Activated CD8-positive, alpha-beta memory T cell treated with anti-CD3 and anti-CD28 coated beads for 4 hours (primary cell): ENCODE measurements at places on chromosomes 2 and 18.

DNA sequence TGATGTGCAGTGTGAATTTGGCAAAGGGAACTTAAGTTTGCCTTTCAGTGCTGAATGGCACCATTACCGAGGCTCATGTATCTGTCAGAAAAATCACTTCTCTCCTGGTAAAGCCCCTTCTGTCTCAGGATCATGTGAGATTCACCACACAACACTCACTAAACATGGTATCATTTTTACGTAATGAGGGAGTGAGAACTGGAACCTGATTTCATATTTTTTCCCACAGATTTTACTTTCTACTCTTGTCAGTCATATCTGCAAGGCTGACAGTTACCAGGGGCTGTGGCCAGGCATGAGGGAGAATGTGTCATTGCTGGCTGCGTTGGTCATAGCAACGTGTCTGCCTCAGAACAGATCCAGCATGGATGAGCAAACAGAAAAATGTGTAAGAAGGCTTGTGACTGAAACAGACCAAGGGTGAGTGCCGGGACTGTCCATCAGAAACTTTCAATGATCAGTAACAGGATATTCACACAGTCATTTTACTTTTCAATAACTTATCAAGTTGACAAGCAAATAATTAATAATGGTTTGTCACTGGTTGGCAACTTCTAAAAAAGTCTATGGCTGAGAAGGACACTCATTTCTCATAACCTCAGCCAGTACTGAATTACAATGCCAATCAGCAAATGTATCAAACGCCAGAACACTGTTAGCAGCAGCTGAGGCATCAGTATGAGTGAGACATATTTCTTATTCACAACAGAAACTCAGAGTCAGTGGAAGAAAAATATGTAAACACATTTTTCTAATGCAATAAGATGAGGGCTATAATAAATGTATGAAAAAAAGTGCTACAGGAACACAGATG lies 100.5 kb downstream of the CDC42EP3 start:
- no peak for DNase-seq

DNA sequence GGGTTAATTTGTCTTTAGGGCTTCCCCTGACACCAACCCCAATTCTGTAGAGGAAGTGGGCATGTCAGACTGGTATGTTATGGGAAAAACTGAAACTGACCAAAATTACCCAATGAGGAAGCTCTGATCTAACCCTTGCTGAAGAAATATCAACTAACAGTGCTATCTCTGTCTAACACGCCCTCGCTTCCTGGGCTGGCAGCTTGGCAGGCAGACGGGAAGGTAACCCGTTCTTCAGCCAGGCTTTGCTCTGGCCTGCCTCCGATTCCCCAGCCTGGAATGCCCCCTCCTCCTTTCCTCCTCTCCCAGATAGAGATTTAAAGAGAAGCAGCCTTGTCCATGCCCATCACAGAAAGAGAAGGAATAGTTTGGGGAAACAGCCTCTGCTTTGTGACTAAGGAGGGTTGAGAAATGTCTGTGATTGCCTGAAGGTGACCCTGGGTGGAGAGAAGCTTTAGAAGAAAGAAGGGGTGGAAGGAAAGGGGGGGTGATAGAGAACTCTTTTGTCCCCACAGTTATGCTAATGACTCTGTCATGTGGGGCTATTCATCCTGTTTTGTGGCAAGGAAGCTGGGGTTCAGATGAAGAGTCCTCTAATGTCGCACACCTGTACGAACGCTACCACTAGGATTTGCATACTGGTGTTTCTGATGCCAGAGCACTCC lies 15.4 kb downstream of the HK2 start:
- DNase-seq = no peak

DNA sequence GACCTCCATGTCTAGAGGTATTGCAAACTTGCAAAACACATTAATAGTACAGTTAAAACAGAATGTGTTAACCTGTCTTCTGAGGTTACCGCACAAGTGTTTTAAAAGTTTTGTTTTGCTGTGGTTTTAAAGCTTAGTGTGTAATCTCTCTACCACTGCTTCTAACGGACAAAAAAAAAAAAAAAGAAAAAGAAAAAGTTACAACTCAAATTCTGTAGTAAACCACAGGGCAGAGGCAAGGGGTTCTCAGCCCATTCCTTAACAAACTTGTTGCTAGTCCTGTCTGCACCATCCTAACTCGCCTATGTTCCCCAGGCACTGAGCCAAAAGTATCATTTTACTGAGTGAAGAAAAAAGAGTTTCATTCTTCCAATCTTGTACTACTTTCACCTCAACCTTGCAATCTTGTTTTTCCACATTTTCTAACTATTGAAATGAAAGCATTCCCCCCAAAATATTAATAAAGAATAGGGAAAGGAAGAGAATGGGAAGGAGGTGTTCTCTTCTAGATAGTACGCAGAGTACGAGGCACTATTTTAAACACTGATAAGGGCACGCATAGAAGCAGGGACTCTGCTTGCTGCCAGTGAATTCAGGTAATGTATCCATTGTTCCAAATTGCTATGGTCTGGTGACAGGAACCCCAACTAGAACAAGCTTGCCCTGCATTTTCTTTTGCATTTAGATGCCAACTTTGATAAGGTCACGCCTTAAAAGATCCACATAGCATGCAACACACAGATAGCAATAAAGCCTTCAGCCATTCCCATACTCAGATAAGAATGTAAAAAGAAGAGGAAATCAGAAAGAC lies 47.1 kb downstream of the IKZF2 start:
- DNase-seq = no peak

DNA sequence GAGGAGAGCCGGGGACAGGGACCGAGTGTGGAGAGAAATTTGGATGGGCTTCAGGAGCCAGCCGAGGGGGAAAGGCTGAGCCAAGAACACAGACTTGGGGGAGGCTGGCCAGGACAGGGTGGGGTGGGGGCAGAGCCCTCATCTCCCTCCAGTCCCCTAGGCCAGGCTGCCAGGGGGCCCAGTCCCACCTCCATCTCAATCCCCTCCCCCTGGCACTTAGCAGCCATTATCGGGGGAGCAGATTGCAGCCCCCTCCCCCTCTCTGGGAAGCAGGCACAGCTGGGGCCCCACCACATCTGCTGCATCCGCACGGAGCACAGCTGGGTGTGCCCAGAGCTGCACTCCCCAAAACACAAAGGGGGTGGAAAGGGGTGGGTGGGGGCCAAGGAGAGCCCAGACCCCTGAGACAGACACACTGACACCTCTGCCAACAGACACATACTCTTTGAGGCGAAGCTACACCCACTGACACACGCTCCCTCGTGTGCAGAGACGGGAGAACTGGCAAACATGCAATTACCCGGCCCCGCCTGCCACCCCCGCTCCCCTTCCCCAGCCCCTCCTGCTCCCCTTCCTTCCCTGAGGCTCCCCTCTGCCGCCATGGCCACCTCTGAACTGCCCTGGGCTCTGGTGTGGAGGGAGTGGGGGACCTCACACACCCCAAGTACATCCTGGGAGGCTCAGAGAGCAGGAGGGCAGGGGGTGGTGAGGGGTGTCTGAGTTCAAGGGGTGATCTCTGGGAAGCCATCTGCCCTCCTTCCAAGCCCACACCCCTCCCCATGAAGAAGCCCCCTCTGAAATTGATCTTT lies 5.1 kb upstream of the ASIC4 start:
- DNase-seq = no peak

DNA sequence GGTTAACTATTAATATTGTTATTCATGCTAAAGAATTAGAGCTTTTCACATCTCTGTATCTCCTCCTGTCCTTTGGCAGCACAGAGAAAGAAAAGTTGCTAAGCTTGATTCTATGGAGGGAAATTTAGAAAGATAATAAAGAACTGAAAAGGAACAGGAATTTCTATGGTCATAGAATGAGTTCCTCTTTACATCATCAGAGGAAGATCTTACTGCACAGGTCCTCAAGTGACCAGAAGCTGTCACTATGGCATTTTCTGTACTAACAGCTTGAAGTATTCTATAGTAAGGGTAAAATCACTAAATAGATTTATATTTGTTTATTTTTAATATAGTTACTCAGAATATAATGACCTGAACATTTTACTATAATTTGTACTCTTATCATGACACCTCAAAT lies 6.0 kb upstream of the PRKD3 start:
- no peak for DNase-seq

GRCh38 chr2:19695706-19696105 lies 206.1 kb downstream of the TTC32 start:
- DNase-seq = no peak

GRCh38 chr2:219916726-219917440 lies 289.5 kb downstream of the SLC4A3 start:
- no peak for DNase-seq

GRCh38 chr2:232412986-232413385 lies 6.3 kb downstream of the ALPG start:
- DNase-seq = no peak

DNA sequence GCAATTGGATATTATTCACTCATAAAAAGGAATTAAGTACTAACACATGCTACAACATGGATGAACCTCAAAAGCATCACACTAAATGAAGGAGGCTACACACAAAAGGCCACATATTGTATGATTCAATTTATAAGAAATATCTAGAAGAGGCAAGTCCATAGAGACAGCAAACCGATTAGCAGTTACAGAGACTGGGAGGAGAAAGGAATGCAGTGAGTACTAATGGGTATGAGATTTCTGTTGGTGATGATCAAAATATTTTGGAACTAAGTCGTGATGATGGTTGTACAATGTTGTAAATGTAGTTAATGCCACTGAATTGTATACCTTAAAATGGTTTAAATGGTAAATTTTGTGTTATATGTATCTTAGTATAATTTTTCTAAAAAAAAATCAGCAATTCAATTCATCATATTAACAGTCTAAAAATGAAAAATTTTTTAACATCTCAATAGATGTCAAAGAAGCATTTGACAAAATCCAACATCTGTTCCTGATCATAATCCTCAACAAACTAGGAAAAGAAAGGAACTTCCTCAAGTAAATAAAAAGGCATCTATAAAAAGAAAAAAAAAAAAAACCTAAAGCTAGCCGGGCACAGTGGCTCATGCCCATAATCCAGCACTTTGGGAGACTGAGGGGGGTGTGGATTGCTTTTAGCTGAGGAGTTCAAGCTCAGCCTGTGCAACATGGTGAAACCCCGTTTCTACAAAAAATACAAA lies 98.1 kb downstream of the TGIF1 start:
- DNase-seq = no peak

- DNase-seq = no peak
These were observed 35.6 kb downstream of the GPD2 start for GRCh38 chr2:156471762-156472161.

GRCh38 chr2:148614322-148615049 lies 30.1 kb upstream of the EPC2 start:
- no peak for DNase-seq

DNA sequence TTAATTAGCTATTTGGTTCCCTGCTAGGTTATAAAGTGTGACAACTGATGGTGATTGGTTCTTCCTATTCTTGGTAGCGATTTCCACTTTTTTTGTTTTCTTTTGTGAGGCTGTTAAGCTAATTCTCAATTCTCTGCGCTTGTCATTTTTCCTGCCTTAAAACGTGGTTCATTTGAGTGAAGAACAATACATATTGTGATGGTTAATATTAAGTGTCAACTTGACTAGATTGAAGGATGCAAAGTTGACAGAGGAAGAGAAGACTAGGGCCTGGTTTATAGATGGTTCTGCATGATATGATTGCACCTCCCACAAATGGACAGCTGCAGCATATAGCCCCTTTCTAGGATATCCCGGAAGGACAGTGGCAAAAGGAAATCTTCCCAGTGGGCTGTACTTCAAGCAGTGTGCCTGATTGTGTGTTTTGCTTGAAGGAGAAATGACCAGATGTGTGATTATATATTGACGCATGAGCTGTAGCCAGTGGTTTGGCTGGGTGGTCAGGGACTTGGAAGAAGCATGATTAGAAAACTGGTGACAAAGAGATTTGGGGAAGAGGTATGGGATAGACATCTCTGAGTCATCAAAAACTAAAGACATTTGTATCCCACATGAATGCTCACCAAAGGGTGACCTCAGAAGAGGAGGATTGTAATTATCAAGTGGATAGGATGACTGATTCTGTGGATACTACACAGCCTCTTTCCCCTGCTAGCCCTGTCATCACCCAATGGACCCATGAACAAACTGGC lies 39.4 kb upstream of the ZNF804A start:
- DNase-seq = no peak

GRCh38 chr2:575030-575726 lies 102.0 kb downstream of the TMEM18 start:
- no peak for DNase-seq

DNA sequence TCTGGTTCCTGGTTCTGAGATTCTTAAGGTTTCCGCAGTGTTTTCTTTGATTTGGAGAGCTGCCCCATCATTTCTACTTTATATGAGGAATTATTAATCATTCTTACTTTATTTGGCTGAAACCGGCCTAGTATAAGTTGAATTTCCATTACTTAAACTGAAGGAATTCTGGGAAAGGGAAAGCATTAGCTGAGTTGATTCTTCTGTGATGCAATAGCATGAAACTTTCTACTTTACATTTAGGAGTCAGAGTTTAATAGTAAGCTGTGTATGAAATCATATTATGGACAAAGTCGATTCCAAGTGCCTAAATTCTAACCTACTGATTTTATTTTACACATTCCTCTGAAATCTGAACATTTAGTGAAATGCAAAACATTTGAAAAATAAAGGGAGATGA lies 1269.7 kb upstream of the ZEB2 start:
- DNase-seq = no peak

DNA sequence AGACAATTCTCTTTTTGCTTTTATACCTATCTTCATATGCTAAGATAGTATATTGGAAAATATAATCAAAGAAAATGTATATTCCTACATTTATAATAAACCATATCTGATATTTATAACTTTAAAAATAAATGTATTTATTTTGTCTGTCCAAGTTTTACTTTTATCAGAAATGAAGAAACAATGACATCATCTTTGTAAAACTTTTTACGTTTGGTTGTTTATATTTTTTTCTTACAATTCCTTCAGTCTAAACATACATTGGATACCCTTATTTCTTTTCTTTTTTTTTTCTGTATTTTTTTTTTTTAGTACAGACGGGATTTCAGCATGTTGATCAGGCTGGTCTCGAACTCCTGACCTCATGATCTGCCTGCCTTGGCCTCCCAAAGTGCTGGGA lies 1577.0 kb upstream of the SLC39A10 start:
- DNase-seq = no peak

GRCh38 chr2:195579776-195580555 lies 77.1 kb upstream of the SLC39A10 start:
- DNase-seq = no peak

- no peak for DNase-seq
These were observed 95.1 kb upstream of the LCLAT1 start for GRCh38 chr2:30351949-30352348.

- no peak for DNase-seq
These were observed 1059.3 kb upstream of the GYPC start for GRCh38 chr2:125596612-125597011.

DNA sequence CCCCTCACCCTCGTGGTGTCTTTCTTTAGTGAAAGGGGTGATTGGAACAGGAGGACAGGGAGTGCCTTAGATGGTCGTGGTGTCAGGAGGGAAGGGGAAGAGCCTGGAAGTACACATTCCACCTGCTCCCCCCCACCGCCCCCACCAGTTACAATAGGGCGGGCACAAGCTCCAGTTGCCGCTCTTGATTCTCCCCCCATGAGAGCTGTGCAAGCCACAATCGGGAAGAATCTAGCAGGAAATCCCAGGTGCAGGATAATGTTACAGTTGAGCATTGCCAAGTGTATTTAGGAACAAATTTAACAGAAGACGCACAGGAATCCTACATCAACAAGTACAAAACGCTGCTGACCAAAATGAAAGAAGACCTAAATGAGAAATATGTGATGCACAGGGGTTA lies 73.6 kb downstream of the ASAP2 start:
- DNase-seq = no peak

GRCh38 chr18:45413180-45413836 lies 202.0 kb upstream of the SLC14A2 start:
- DNase-seq = no peak
